ENCODE measurements at places on chromosomes 6 and 20.
A peak's percentile ranks its signal among the peaks of the same experiment; 100 is the strongest.

- no peak for DNase-seq
Measured at GRCh38 chr20:2420510-2420909, 39.8 kb downstream of the TGM6 start.

- peak; percentile 8 for DNase-seq
Measured at GRCh38 chr6:32298632-32299336, 72.9 kb downstream of the TSBP1 start.

DNA sequence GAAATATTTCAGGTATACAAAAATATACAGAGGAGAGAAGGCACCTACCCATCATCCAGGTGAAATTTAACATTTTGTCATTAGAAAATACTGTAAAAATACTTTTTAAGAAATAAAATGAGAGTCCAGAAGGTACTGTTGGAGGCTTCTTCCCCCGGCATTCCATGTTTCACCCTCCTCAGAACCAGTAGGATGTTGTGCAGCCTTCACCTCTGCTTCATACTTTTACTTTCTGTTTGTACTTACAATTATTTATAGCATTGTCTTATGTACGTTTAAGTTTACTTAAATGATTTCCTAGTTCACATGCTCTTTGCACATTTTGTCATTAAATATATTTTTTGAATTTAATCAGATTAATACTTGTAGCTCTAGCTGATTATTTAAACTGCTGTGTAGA, 30.9 kb downstream of the TMEM200A start:
- DNase-seq, result peak; percentile 14

- no peak for DNase-seq
Measured at GRCh38 chr6:170281331-170282292, 9.3 kb downstream of the DLL1 start.

DNA sequence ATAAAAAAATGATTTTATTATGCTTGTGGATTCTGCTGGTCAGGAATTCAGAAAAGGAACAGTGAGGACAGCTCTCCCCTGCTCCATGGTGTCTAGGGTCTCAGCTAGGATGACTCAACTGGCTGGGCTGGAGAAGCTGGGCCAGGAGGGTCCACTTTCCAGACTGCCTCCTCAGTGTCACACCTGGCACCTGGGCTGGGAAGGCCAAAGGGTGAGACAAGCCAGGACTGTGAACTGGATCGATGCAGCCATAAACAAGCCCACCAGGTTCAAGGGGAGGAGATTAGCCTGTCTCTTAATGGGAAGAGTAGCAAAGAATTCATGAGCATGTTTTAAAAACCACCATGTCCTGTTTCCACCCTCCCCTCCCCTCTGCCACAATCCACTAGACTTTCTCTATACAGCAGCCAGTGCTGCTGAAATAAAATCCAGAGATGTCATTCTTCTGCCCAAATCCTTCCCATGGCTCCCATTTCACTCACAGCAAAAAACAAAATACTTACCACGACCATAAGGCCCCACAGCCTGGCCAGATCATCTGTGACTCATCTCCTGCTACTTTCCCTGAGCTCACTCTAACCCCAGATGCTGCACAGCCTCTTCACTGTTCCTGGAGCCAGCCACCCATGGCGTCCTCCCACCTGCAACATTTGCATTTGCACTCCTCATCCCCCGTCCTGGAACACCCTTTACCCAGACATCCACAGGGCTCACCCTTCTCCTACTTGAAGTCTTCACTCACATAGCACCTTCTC, 13.8 kb downstream of the SPTLC3 start:
- DNase-seq, result peak; percentile 70
